ENCODE measurements at places on chromosomes 2 and 18.

- DNase-seq, result no peak
Observed at GRCh38 chr2:73899801-73900336, 7.1 kb downstream of the ACTG2 start.

DNA sequence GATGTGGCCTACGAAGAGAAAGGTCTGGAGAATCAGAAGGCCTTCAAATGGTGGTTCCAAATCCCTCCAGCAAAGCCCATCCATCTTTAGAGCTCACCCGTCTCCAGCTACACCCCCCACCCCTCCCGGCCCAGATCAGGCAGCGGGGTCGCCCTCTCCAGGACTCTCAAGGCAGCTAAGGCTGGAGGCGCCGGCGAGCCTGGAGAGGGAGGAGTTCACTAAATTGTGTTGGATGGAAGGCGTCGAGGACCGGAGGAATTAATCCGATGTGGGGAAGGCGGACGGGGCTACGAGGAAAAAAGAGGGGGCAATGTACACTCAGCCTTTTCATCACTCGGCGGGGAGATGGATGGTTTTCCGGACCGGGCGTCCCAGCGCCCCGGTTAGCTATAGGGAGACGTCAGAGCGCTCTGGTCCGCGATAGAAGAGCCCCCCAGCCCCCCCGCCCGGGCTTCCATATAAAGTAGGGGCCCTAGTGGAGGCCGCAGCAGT is at the start of gene GRP:
GRP (plus strand) TSS at position 487 of the 492 bp plus-strand sequence. CDS start 108 bp downstream, outside the sequence.
- DNase-seq, result no peak

DNA sequence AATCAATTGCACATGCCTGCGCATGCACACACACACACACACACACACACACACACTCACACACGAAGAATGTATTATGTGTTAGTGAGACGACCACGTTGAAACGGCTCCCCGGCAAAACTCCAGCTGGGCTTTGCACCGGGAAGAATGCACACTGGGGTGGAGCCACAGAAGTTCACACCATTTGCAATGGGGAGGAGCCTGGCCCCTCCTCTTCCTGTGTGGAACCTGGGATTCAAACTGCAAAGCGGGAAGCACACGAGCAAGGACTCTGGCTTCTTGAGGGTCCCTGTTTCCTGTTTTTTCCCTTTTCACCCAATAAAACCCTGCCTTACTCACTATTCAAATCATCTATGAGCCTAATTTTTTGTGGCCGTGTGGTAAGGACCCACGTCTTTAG is 304.0 kb upstream of the TMEFF2 start:
- DNase-seq, result no peak

GRCh38 chr2:235692671-235693171 is 198.9 kb downstream of the AGAP1 start:
- DNase-seq, result no peak

DNA sequence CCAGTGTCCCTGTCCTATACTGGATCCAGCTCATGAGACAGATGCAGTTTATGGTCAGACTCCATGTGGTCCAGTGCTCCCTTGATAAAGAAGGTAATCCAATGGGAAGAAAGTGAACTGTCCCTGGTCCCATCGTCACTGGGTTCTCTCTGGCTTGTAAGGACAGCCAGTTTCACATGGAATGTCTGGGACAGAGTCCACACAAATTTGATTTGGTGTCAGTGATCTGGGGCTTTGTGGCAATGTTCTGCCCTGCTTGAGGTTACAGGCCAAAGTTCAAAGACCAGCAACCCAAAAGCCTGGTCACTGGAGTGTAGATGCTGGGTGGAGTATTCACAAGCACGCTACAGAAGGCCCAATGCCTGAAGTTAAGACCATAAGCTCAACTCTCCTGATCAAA is 22.2 kb upstream of the FHL2 start:
- DNase-seq, result no peak

Data from lung microvascular endothelial cell (primary cell).